ENCODE measurements at places on chromosomes 11 and 22.

- no peak for DNase-seq
Measured at GRCh38 chr11:2106583-2107209, 32.5 kb downstream of the IGF2 start.

- no peak for DNase-seq
Measured at GRCh38 chr11:460331-461199, 10.5 kb downstream of the PTDSS2 start.

- no peak for DNase-seq
Measured at GRCh38 chr11:14642453-14642852, 1.2 kb upstream of the PDE3B start.

DNA sequence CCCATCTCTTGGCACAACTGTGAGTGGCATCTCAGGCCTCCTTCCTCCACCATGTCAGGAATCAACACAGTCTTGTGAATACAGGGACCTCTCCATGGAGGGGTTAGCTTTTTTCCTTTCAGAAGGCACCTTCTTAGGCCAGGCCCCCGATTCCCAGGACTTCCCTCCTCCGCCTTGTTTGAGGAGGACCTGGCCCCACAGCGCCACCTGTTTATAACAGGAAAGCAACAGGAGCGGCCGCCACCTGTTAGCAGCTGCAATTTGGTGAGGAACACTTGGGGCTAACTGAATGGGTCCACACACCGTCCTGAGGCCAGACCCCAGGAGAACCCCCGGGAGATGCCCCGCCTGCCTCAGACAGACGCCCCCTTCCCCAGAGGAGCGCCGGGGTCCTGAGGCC lies 3.8 kb upstream of the PKP3 start:
- DNase-seq, result no peak

DNA sequence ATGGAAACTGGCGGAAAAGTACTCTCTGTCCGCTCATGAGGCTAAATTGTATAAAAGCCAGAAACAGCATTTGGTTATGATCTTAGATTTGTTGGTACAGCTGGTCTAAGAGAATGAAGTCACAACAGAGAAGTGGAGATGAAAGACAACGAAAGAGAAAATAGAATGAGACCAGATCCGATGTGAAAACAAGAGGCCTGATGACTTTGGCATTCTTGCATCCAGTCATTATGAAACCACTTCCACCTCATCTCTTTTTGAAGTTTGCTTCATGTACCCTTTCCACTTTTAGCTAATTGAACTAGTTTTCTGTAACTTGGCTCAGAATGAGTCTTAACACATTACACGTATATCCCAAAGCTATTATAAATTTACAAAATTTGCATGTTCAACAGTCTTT lies 1431.7 kb downstream of the LRRC4C start:
- DNase-seq, result no peak

DNA sequence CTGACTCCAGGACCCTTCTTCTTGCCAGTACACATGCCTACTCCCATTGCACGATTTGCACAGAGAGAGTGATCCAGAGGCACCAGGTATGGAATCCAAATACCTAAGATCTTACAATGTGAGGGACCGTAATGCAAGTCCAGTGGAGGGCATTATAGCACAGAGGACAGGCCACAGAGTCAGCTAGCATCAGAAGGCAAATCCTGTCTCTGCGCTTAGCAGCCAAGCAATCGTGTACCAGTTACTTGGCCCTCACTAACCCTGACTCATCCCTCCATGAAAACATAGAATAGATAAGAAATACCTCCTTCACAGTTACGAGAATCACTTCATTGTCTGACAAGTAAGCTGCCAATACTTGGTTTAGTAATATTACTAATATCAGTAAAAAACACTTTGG lies 69.7 kb upstream of the SLC6A5 start:
- no peak for DNase-seq

DNA sequence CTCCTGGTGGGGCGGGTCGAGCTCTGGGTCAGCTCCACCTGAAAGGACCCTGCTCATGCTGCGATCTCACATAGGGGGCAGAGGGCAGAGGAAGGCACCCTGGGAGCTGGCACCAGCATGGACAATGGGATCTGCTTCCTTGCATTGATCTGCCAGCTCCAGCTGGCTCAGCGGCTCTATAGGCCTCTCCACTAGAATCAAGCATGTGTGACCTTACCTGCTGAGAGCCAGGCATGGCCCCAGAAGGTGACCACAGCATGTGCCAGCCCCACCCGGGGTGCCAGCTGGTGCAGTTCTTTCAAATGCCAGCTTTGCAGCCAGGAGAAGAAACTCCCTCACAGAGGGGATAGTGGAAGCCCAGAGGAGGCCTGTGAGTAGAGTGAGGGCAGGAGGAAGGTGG lies 22.0 kb upstream of the KLHL35 start:
- DNase-seq, result no peak

DNA sequence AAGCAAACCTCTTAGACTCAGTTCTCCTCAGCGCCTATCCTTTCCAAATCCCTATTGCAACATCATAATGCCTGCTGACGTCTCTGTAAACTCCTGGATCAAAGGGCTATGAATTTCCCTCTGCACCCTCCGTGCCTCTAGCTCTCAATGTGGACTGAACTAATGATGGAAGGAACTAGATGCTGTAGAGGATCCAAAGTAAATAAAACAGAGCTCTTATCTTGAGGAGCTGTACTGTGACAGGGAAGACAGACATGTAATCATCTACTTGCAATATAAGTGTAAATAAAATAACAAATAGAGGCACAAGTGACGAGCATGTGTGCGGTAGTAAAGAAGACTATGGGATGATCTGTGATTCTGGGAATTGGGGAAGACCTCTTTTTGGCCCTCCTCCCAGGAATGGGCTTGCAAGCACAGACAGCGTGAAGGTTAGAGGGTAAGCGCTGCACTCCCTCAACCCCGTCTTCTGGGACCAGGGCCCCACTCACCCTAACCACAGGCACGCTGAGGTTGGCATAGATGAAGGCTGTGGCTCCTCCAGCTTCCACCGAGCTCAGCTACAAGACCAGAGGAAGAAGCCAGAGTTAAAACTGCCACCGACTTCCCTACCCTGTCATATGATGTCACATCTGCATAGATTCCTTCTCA lies 42.2 kb downstream of the P4HA3 start:
- DNase-seq, result no peak

- DNase-seq, result no peak
Measured at GRCh38 chr11:28346721-28347120, 238.5 kb downstream of the METTL15 start.

- no peak for DNase-seq
Measured at GRCh38 chr11:10622957-10623791, 54.7 kb upstream of the LYVE1 start.

DNA sequence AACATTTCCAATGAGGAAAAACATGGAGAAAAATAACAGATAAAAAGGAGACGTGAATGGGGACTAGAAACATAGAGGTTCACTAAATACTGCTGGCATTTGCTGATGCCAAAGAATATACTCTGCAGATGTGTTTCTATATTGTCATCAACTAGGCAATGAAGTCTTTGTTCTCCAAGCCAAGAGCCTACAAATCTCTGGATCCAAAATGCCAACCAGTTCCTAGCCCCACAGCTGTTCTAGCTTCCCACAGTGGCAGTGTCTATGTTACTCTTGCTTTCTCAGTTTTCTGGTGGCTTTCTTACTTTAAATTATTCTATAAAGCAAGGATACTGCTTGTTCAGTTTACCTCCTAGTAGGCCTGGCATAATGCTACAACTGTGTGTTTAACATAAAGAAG lies 977.9 kb upstream of the CCDC90B start:
- no peak for DNase-seq

DNA sequence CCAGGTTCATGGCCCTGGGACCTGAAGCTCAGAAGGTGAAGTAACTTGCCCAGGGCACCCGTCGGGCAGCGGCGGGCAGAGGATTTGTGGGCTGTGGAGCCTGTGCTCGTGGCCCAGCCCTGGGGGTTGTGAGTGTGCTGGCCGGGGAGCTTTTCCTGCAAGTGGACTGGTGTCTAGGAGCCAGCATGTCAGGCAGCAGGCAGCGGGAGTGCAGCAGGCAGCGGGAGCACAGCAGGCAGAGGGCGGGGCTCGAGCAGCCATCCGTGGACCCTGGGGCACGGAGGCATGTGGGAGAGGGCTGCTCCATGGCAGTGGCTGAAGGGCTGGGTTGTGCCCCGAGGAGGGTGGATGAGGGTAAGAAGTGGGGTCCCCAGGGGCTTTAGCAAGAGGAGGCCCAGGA lies 72.7 kb upstream of the PPP6R3 start:
- DNase-seq, result no peak

DNA sequence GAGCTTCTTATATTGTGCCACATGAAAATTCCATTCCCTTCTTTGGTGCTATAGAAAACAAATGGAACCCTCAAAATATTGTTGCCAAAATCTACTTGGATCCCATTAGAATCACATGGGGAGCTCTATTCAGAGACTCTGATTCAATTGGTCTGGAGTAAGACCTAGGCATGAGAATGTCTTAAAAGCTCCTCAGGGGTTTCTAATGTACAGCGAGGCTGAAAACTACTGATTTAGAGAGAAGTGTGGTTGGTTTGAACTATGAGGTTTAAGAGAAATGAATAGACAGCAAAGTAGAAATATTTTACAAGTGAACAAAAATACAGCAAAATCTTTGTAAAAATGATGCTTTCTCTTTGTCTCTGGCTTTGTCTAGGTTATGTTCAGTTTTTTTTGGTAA lies 514.7 kb downstream of the CNTN5 start:
- DNase-seq, result no peak

GRCh38 chr11:85866137-85866827 lies 11.1 kb downstream of the CCDC83 start:
- no peak for DNase-seq

- no peak for DNase-seq
Measured at GRCh38 chr11:47329987-47330931, 22.2 kb downstream of the MYBPC3 start.

DNA sequence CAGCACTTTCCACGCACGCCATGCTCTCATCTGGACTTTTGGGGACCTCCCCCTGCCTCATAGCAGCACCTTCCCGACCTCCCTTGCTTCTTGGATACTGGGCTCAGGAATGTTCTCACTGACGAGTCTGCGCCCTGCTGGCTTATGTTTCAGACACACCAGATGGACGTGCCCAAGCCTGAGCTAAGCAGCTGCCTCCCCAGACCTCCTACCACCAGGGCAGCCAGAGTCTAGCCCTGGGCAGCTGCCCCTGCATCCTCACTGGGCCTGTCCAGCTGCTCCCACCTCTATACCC lies 13.2 kb upstream of the RGL4 start:
- no peak for DNase-seq

GRCh38 chr11:88619656-88620385 lies 282.3 kb upstream of the CTSC start:
- DNase-seq, result no peak

DNA sequence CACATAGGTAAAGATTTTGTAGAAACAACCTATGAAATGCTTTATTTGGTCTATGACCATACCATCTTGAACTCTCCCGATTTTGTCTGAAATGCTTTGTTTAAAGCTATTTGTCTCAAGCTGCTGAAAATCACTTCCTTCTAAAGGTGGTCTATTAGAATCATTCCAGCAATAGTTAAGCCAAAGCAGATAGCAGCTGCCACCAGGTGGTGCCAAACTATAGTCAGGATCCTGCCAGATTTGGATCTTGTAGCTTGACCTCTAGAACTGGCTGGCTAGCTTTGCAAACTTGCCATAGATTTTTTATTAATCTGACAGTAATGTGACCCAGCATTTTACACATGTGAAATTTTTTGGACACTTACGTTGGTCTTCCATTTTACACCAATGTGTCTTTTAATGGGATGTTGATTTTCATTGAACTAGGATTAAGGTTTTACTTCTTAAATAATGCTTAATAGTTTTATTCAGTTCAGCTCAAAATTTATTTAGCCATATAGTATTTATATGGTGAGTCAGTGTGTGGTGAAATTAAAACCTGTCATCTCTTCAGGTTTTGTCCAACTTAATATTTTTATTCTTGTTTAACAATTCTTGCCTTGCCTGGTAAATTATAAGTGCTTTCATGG lies 19.7 kb downstream of the CTR9 start:
- no peak for DNase-seq

- DNase-seq, result no peak
Measured at GRCh38 chr11:7332962-7333361, 81.3 kb downstream of the SYT9 start.

DNA sequence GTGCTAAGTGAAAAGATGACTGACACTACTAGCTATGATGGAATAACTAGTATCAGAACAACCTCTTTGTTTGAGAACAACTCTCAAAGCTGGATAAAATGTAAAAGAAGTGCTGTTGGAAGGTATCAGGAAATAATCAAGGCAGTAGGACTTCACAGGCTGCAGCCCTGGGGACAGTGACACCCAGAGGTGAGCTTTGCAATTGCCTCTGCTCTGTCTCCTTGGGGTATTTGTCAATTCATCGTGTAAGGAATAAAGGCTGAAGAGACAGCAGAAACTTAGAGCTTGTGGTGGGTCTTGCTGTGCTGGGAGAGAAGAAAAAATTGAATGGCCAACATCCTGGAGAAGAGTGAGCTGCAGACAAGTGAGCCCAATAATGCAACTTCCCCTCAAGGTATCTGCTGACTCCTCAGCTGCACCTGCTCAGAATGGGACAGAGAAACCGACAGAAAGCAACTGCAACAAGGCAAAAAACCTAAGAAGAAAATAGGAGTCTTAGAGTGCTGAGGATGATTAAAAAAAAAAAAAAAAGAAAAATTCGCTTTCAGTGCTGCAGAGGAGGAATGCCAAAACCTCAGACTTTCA lies 141.1 kb downstream of the RCN1 start:
- DNase-seq, result no peak

DNA sequence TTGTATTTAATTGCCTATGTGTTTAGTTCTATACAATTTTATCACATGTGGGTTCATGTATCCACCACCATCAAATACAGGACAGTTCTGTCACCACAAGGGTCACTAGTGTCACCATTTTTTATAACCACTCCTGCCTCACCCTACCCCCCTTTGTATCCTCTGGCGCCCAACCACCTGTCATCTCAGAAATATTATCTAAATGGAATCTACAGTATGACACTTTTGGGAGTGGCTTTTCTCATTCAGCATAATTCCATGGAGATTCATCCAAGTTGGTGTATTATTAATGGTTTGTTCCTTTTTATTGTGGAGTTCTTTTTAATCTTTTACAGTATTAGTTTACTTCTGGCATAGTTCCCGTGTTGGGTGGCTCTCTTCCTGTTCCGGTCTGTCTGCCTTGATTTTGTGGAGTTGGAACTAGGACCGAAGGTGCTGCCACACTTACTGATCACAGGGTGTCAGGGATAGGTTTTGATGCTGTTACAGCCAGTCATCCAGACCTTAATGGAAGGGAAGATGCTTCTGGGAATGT lies 58.5 kb downstream of the TNRC6B start:
- DNase-seq, result no peak
